Right renal cortex interstitium (tissue), 3 donors: ENCODE measurements at places on chromosomes 1 and 21.

DNA sequence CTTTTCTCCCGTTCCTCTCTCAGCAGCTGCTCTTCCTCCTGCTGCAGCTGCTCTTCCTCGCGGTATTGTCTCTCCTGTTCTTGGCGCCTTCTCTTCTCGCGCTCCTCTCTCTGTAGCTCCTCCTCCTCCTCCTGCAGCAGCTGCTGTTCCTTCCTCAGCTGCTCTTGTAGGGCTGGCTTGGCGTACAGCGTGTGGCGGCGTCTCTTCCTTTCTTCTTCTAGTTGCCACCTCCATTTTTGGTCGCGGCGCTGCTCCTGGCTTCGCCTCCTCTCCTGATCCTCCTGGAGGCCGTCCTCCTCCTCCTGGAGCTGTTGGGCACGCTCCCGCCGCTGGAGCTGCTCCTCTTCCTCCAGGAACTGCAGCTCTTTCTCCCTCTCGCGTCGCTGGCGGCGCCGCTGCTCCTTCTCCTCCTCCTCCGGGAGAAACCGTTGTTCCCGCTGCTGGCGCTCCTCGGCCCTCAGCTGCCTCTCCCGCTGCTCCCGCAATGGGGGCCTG, 4.8 kb downstream of the TCHH start:
- DNase-seq: peak; percentile 12

DNA sequence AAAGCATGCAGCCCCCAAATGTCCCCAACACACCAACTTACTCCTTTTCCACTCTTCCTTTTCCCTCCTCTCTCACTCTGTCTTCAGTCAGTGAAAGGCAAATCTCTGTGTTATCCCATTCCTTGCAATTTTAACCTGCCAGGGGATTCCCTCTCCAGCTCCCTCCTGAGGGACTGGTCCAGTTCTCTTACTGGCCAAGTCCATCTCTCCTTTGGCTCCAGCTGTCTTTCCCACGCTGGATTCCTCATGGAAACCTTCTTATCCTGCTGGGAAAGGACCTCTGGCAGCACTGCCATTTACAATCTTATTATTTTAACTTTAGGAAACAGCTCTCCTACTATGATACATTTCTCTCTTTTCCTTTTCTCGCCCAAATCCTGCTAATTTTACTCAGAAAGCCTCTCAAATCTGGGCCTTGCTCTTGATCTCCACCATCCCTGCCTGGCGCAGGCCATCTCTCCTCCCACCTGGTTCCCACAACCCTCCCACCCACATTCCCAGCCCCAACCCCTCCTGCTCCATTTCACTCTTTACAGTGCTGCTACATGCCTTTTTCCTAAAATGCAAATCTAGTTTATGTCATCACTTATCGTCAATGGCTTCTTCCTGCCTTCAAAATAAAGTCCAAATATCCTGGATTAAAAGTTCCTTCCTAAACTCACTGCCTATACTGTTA, 72.7 kb upstream of the CNN3 start:
- no peak for DNase-seq

GRCh38 chr1:225131869-225132268, 202.4 kb downstream of the DNAH14 start:
- no peak for DNase-seq

DNA sequence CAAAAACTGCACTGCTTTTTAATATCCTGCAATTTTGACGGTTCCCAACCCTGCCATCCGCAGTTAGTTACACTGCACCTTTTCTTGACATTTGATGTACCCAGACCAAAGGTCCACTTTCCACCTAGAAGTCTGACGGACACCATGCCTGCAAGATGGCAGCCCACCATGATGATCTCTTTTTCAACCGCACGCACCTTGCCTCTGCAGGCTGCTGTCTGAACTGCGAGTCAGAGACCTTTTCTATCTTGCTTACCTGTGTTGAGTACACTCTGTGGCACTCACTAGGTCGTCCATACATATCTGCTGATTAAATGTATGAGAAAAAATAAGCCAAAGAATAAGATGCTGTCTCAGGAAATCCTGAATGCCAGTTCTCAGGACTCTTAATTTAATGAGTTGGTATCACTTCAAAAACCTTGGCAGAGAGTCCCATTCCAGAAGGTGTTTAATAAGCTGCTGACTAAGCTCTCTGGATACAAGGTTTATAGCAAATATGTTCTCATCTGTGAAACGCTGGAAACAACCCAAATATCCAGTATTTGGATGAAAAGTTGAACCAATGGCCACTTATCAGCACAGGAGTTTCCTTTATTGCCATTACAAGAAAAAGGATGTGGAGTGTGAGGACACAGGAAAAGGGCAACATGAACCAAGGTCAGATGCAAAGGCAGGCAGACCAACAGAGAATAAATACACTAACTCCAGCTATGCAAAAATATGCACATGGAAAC, 37.9 kb downstream of the GNG12 start:
- no peak for DNase-seq
